GM06990 (cell line): ENCODE measurements at places on chromosomes 2 and 18.

DNA sequence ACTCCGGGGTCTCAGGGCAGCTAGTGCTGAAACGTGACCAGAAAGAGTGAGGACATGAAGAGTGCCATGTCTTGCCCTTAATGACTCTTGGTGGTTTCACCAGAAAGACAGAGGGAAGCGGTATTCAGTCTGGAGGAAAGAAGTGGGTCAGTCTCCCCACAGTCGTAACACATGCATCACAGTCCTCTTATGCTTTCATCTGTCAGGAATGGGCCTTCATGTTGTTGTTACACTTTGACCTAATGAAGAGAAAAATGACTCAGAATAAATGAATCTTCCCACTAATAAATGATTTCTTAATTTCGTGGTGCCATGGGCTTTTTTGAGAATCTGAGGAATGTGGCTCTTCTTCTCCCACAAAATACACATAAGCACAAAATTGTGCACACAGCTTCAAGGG, 103.2 kb downstream of the SLC8A1 start:
- no peak for DNase-seq

GRCh38 chr2:239101807-239102206, 253.9 kb downstream of the TWIST2 start:
- DNase-seq, result no peak

DNA sequence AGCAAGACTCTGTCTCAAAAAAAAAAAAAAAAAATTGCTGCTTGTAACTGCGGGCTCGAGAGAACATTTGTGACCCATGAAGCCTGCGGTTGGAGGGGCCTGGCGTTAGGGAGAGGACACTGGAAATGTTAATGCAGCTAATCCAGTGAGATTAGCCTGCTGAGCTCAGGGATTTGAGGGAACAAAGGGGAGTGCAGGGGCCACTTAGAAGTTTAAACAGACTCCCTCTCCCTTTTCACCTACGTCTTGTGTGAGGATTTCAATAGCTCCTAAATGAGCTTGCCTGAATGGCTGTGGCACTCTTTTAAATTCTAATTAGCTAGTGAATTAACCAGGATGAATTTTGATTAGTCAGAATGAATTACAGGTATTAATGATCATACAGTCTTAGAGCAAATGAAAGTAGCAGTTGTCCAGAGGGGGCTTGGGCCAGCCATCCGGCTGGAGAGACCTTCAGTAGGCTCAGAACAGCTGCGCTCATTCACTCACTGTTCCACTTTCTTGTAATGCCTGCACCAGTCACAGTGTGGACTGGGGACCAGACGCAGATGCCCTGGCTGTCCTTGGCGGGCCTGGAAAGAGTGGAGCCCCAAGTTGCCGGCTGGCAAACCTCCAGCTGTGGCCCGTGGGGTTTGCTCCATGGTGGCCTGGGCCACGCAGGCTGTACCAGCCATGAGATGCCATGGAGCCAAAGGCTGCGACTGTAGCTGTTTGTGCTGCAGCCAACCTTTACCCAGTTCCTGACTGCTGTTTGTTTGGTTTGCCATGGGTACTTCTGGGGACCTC, 20.8 kb downstream of the LDLRAD4 start:
- DNase-seq, result no peak

- no peak for DNase-seq
Observed at GRCh38 chr2:139170406-139170805, 390.2 kb upstream of the NXPH2 start.

DNA sequence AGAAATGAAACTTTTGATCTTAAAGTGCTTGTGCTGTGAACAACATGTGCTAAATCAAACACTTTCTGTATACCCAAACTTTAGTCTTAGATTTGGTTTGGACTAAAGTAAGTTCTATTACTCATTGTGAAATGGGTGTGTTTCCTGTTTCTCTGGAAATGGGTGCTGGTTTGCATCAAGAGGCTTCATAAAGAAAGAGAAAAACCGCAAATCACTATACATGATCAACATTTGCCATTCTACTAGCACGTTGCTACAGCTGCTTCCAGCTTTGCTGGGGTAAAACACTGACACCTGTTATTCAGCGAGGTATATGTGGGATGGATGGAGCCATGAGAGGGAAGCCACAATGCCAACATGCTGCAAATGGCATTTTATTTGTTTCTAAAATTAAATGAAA, 547.0 kb upstream of the ACVR2A start:
- peak; percentile 70 for DNase-seq

DNA sequence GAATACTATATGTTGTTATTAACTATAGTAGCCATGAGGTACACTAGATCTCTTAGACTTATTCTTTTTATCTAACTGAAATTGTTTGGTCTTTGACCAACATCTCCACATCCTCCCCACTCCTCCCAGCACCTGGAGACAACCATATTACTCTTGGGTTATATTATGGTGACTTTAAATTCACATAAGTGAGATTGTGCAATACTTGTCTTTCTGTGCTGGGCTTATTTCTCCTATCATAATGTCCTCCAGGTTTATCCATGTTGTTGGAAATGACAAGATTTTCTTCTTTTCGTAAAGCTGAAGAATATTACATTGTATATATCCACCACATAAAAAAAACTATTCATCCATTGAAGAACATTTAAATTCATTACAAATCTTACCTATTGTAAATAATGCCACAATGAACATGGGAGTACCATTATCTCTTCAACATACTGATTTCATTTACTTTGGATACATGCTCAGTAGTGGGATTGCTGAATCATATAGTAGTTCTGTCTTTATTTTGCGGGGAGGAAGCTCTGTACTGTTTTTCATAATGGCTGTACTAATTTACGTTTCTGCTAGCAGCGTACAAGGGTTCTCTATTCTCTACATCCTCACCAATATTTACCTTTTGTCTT, 159.2 kb upstream of the SCN7A start:
- DNase-seq, result no peak

DNA sequence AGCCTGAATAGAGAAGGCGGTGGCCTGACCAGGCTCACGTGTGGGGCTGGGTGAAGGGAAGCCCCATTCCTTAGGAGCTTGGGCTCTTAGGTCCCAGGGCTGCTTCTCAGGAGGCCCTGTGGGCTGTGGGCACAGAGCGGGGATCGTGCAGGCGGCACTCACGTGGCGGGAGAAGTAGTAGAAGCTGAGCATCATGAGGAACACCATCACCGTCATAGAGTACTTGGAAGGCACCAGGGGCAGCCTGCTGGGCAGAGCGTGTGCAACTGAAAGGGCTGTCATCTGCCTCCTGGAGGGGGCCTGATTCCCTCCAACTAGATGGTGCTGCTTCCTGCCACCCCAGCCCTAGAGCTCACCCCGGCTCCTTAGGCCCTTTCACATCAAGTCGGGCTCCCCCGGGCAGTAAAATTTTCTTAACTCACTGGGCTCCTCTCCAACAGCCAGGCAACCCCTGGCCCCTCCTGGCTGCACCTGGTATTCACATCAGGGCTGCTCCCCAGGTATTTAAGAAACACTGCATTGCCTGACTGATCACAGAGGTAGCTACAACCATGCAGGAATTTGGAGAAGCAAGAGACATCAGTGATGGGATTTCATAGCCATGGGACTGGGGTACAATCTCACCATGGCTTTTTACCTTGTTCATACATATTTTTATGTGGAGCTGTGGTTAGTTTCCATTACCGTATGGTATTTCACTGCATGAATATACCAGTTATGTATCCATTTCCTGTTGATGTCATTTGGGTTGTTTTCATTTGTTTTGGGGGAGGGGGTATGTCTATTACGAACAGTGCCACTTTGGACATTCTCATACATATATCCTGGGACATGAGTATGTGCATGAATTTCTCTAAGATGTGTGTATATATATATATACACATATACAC, 32.9 kb downstream of the CENPO start:
- DNase-seq, result no peak

DNA sequence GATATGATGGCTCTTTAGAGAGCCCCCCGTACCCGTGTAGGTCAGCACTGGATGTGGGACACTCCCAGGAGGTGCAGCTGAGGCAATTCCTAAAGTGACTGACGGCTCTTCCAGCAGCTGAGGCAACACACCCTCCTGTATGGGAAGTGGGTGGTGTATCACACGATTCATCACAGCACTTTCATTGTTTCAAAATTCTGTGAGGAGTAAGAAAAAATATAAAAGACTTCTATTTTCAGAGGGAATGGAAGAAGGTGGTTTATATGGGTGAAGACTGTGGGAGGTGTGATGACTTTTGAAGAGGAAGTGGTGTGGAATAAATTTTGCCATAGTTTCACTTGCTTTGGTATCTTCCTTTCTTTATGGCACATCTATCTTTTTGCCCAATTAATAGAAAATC, 22.3 kb downstream of the QPCT start:
- DNase-seq, result no peak

DNA sequence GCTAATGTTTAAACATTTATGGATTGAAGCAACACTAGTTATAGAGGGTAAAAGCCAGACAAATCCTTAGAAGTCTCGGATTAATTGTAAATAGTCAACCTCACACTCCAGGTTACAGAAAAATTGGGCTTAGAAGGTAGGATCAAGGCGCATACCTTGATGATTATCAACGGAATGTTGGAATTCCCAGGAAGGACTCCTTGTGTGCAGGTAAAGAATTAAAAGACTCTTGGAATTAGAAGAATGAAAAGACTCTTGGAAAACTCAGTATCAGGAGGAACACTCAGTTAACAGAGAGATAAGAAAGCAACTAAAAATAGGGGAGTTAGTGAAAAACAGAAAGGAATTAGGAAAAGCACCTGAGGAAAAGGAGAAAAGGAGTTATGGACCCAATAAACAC, 29.3 kb upstream of the EPHA4 start:
- DNase-seq, result no peak

DNA sequence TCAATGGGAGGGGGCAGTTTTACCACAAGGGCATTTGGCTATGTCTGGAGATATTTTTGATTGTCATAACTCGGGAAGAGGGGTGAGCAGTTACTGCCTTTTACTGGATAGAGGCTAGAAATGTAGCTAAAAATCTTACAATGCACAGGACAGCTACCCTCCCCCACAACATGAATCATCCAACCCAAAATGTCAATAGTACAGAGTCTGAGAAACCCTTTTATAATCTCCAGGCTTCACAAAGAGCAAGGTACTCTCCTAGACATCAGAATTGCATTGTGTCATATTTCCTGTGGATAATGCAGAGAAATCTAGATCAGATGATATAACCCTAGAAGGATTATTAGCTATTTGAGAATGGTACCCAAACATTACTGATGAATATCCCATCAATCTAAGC, 277.1 kb upstream of the NRP2 start:
- DNase-seq, result no peak

DNA sequence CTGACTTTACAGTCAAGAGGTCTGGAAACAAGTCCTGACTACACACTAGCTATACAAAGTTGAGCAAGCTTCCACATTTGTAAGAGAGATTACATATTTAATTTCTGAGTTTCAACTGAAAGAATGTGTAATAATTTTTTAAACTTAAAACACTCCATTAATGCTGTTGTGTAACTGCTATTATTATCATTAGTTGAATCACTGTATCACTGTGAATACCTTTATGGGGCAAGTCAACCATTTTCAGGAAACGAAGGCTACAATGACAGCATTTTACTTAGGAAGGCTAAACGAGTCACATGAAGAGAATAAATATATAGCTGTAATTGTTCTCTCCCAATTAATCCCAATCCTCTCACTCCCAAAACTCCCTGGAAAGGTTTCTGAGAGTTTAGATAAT, 46.3 kb downstream of the TRIP12 start:
- no peak for DNase-seq

GRCh38 chr2:64398516-64399129, 55.3 kb upstream of the LGALSL start:
- no peak for DNase-seq

DNA sequence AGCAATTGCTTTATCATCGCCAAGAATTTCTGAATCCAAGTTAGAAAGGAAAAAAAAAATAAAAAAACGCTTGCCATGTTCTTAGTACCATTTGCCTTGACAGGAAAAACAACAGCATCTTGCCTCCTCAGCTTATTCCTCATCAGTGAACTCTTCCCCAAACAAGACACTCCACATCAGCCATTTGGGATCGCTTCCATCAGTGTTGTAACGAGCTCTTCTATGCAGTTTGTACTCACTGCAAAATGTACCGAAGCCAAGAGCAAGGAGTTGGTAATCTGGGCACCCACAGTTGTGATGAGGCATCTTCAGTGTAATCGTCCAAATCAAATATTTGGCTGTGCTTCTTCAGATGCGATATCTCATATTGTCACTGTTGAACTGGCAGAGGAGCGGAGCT, 503.7 kb downstream of the TMEM182 start:
- no peak for DNase-seq

GRCh38 chr2:189104934-189105333, 74.6 kb downstream of the COL5A2 start:
- no peak for DNase-seq

DNA sequence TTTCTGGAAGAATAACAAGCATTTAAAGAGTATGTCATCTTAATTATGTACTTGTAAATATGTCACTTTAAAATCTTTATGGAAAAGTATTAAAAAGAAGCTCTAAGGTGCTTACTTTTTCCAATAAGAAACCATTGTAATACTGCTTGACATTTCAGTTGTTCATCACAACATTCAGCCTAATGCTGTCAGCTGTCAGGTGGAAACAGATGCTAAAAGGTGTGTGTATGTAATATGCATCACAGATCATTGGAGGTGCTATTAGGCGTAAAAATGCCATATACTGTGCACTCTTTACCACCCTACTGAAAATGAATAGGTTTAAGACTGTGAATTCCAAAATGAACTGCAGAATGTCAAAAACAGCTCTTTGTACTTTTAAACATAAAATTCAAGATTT, 40.3 kb downstream of the METTL8 start:
- no peak for DNase-seq

DNA sequence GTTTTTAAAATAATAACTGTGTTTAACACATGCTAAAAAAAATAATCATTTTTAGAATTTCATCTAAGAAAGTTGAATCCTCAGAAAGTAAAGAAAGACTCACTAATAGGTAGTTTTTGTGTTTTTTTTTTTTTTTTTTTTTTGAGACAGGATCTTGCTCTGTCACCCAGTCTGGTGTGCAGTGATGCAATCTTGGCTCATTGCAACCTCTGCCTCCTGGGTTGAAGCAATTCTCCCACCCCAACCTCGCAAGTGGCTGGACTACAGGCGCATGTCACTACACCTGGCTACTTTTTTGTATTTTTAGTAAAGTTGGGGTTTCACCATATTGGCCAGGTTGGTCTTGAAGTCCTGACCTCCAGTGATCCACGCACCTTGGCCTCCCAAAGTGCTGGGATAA, 7.1 kb downstream of the CKAP2L start:
- DNase-seq, result no peak

DNA sequence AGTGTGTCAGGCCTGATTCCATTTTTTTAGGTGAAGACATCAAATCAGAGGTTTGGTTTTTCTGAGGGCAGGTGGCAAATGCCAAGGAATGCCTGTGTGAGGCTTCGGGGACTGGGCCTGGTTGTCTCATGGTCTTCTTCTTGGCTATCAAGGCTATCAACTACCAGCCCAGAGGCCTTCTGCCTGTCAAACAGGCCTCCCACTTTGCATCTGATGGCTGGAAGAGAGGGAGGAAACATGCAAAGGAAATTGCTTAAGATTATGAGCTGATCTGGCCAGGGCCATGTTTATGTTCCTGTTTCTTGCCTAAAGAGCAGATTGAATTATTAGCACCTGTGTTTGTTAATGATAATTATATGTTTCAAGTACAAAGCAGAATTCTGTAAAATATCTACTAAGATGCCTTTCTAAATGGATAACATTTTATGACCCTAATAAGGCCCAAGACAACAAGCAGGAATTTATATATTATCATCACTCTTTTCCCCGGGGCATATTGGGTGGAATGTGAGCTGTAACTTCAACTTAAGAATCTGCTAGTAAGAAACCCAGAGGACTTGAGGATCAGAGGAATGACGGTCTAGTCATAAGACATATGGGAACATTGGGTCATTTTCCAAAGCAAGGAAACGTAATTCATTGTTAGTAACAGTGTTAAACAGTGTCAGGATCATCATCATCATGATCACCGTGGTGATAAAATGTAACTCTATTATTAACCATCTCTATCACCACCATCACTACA, 123.2 kb downstream of the LYPD6B start:
- no peak for DNase-seq
